ENCODE measurements at places on chromosomes 4 and X.

DNA sequence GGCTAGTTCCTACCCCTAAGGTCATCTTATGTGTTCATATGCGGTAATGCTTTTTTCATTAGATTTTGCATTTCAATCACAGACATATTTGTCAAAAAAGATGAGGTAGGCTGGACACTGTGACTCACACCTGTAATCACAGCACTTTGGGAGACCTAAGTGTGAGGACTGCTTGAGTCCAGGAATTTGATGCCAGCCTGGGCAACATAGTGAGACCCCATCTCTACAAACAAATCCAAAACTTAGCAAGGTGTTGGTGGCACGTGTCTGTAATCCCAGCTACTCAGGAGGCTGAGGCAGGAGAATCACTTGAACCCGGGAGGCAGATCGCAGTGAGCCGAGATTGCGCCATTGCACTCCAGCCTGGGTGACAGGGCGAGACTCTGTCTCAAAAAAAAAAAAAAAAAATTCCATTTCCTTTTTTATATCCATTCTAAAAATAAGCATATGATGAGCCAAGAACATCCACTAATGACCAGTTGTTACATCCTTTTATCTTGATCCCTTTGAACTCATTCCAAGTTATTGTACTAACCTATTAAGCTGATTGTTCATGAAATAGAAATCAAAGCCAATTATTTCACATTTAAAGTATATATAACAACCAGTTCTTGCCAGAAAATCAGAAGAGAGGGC, 23.4 kb downstream of the PGAM4 start:
- no peak for DNase-seq

DNA sequence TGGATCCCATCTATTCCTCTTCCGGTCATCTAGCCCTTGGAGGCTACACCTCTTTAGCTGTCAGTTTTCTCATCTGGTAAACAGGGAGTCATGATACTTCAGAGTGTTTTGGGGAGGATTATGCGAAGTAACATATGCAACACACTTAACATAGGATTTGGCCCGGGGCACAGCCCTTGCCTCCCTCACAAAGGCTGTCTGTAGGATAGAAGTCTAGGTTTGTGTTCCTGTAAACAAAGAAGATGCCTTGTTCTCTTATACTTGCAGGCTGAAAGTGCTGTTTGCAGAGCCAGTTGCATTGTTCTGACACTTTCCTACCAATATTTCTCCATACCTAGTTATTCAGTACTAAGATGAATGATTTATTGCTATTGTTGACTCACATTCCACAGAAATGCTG, 2.2 kb upstream of the APELA start:
- DNase-seq, result no peak

GRCh38 chr4:188573104-188573503, 433.9 kb downstream of the TRIML1 start:
- DNase-seq, result no peak

DNA sequence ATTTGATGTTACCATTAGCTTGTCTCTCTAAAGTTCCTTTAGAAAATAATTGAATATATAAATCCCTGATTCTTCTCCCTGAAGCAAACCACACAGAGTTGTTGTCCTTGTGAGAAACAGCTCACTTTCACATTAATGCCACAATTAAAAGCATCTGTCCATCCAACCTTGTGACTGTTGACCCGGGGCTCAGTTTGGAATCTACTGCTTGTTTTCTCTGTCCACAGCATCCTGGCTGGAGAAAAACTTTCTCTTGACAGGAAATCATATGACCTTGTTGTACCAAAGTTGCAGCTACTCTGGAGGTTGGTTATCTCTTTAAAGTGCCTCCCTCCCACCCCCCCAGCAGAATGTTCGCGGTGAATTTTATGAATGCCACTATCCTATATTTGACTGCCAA, 3.1 kb downstream of the PRKG2 start:
- no peak for DNase-seq
